NCI-H1930 (cell line): ENCODE measurements at places on chromosomes 6 and 20.

GRCh38 chr6:16270178-16270794, 31.9 kb downstream of the GMPR start:
- DNase-seq, result no peak

GRCh38 chr20:64055893-64056638, 6.6 kb upstream of the SOX18 start:
- DNase-seq, result no peak

DNA sequence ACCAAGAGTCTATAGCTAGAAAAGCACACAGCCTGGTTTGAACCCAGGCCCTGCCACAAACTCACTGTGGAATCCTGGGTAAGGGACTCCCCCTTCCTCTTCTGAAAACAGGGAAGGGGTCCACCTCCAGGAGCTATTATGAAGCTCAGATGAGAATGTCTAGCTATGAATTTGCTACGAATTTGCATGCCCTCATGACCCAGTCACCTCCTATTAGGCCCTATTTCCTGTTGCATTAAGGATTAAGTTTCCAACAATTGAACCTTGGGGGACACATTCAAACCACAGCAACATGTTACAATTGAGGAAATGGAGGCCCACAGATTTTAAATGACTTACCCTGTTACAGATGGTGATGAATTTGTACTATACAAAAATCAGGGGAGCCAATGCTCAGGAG, 46.2 kb downstream of the PREX1 start:
- DNase-seq, result no peak

- DNase-seq, result no peak
Observed at GRCh38 chr6:4088704-4089103, 9.8 kb upstream of the FAM217A start.

DNA sequence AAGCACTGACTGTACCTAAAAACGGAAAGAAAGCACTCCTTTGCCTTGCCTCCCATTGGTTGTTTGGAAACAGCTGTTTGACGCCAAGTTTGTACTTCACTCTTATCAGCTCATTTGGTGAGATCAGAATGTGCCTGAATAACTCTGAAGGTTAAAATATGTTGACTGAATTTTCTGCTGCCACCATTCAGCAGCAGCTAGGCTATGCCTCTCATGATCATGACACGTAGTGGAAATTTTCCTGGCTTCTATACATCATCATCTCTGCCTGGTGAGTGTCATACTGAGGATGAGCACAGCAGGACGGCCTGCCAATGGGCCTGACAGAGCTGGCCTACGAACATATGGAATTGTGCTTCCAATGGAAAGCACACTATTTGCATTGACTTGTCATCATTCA, 704.9 kb upstream of the CITED2 start:
- no peak for DNase-seq

GRCh38 chr20:1861996-1862662, 33.1 kb upstream of the SIRPA start:
- DNase-seq, result no peak

DNA sequence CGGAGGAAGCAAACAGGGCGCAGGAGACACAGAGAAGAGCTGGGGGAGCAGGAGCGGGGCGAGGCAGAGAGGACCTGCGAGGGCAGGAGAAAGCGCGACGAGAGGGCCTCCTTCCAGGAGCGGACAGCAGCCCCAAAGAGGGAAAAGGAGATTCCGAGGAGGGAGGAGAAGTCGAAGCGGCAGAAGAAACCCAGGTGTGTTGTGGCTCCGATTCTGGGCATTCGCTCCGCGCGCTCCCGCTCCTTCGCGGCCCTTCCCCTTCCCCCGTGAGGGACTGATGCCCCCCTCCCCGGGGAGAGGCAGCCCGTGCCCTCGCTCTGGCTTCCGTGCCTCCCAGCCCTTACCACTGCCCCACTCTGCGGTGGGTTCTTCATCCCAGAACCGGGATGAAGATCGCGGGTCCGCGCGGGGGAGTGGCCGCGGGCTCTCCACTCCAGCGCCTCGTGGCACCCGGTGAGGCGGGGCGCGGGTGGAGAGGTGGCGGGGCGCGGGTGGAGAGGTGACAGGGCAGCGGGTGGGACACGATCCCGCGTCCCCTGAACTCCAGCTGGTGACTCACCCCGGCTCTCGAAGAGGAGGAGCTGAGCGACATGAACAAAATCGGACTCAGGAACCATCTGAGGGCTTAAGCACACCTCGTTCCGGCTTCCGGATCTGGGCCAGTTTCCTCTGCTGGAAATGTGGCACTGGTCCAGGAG, 22.4 kb downstream of the TMC2 start:
- DNase-seq, result no peak

DNA sequence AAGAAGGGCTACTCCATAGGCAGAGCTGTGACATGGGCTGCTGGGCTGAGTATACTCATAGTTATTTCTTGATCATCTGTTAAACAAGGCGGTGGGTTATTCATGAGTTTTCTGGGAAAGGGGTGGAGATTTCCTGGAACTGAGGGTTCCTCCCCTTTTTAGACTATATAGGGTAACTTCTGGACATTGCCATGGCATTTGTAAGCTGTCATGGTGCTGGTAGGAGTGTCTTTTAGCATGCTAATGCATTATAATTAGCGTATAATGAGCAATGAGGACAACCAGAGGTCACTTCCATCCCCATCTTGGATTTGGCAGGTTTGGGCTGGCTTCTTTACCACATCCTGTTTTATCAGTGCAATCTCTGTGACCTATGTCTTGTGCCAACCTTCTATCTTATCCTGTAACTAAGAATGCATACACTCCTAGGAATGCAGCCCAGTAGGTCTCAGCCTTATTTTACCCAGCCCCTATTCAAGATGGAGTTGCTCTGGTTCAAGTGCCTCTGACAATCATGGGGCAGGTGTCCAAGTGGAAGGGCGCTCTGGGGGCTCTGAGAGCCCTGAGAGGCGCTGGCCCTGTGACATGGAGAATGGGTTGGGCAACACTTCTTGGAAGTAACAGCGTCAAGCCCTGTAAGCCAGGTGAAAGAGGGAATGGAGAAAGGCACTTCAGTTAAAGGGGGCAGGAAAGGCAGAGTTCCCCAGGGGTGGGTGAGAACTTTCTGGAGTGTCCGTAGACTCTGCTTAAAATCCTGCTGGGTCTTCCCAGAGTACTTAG, 354.2 kb upstream of the SULF2 start:
- no peak for DNase-seq

GRCh38 chr6:168724669-168725570, 283.9 kb downstream of the SMOC2 start:
- DNase-seq, result no peak

- DNase-seq, result no peak
Observed at GRCh38 chr6:43909474-43910148, 139.6 kb downstream of the VEGFA start.

DNA sequence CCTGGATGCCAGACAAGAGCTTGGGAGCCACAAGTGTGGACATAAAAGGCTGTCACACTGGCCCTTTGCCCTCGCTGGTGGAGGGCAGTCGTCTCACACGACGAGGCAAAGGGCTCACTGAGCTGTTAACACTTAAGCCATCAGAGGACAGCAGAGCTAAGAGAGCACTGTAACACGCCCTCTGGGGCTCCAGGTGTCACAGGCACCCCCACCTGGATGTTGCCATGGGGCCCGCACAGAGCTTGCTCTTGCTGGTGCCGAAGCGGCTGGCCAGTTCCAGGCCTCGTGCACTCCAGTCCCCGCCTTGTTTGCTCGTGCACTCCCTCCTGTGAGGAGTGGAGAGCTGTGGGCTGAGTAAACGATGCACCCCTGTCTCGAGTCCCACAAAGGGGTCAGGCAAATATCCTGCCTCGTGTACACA, 37.4 kb downstream of the SLC35D3 start:
- peak; percentile 59 for DNase-seq

DNA sequence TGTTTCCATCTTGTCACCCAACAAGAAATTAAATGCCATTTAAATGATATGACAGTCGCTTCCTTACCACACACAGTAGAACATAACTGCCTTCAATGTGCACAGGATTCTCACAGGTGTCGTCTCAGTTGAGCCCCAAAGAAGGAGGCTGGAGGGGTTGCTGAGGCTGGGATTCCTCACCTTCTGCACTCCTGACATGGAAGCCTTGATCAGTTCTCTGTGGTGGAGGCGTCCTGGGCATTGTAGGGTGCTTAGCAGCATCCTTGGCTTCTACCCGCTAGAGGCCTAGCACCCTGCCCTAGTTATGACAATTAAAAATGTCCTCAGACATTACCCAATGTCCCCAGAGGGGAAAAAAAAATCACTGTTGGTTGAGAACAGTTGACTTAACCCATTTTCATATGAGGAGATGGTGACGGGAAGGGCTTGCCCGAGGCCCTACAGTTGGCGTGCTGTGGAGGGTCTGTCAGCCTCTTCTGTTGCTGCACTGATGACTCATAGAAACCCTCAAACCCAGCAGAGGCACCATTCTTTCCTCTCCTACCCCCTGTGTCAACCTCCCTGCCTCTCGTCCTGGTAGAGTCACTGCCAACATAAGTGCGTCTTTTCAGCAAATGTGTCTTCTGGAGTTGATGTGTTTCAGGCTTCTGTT, 19.3 kb upstream of the ZNF831 start:
- DNase-seq, result no peak

DNA sequence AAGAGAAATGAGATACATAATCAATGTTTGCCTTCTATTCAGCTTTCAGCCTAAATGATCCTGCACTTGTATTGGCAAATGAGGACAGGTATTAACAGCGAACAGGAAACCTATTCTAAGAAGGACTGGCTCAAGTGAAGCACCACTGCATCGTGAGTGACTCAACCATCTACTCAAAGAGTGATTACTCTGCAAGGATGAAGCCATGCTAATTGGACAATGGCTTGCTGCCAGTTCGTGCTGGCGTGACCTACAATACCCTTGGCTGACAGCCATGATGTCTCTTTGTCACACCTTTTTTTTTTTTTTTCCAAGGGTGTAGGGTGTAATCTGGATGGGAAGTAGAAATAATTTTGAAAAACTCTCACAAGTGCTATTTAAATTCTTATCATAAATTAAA, 104.9 kb downstream of the GJA10 start:
- DNase-seq, result peak; percentile 11

GRCh38 chr20:24821391-24821790, 127.7 kb upstream of the CST7 start:
- no peak for DNase-seq

GRCh38 chr6:170007468-170008293, 256.3 kb downstream of the ERMARD start:
- no peak for DNase-seq

DNA sequence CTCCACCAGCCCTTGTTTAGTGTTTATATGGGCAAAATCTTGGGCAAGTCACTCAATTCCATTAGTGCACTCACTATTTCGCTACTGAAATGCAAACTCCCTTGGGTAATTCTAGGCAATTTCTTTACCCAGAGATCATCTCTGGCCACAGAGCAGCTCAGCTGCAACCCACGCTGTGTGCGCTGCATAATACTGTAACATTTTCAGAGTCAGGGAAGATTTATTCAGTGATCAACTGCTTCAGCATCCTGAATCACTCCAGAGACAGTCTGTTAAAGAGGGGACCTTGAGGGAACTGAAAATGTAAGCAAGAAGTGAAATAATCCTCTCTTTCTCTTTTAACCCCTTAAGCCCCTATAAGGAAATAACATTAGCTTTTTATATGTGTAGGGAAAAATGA, 189.6 kb upstream of the FBXL4 start:
- no peak for DNase-seq

- no peak for DNase-seq
Observed at GRCh38 chr20:46575937-46576461, 25.5 kb upstream of the OCSTAMP start.

DNA sequence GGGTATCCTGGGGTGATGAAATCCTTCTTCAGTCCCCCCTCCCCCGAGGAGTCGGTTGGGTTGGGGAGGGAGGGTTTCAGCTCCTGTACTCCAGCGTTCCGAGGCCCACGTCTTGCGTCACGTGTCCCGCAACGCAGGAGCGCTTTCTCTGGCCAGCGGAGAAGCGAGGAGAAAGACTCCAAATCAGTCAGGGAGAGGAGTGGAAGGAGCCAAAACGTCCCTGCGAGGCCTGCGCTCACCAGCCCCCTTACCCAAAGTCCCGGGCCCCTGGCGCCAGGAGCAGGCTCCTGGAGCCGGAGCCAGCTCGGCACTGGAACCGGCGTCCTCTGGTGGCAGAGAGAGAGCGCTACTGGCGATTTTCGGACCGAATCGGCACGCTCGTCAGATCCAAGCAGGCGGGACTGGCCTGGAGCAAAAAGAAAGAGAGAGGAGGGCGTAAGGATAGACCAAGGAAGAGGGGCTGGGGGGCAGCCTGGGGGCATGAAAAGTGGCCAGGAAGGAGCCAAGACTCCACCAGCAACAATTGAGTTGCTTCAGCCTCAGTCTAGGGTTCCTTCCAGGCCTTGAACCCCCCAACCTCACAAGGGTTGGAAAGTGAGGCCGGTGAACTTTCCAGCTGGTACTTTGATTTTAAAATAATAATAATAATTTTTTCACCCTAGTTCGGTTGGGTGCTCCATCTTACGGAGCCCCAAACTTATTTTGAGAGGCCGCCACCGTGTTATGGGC, at the start of gene GNAS:
Gene GNAS, plus strand, starts transcription at position 174 of the 729 bp plus-strand sequence.
- DNase-seq, result peak; percentile 70

DNA sequence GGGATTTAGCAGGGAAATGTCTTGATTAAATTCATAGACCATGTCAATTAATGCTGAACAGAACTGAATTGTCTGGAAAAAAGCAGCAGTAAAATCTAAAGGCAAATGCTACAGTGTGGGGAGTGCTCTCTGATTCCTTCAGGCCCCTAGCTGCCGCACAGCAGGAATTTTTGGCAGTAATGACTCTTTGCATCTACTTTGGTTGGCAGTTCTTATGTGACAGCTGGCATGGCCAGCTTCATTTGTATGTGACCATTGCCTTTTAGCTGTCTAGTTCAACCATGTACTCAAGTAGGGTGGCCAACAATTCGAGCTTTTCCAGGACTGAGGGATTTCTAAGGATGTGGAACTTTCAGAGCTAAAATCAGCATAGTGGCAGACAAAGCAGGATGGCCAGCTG, 499.1 kb upstream of the MAN1A1 start:
- DNase-seq, result no peak

- no peak for DNase-seq
Observed at GRCh38 chr6:169183233-169183632, 70.4 kb downstream of the THBS2 start.

GRCh38 chr6:144548536-144548935, 263.4 kb downstream of the UTRN start:
- DNase-seq, result no peak

GRCh38 chr20:57525328-57526086, 567 bp upstream of the CTCFL start:
- peak; percentile 94 for DNase-seq

DNA sequence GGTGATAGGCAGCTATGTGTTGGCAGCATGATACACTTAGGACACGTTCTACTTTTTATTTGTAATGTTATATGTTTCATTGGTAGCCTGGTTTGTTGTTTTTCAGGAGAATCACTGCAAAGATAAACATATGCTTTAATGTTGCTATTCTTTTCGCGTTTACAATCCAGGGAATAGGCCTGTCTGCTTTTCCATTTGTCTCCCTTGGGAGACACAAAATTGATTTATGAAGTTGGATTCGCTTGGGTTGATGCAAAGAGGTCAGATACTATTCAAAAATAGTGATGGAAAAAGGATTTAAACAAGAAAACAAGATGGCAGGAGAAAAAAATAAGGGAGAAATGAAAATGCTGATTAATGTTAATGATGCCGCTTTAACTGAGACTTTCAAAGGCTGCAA, 179.5 kb upstream of the SOX4 start:
- peak; percentile 29 for DNase-seq
